Cerebellar nuclear complex (tissue), 1 donor: ENCODE measurements at places on chromosomes 3 and 15.

DNA sequence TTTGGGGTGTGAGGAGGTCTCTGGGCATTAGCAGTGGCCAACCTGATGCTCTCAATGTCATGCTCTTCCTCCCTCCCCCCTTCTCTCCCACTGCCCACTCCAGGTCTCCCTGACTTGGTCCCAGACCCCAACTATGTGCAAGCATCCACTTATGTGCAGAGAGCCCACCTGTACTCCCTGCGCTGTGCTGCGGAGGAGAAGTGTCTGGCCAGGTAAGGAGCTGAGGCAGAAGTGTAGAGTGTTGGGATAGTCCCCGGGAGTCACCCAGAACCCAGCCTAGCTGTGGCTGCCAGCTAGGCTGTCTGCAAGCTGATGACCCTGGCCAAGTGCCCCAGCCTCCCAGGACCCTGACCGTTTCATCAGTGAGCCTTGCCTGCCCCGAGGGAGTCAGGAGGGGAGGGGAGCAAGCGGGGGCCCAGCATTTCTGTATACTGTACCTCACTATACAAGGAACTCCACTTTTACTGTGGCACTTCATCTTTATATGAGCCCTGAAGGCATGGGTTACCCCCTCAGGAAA lies 16.5 kb downstream of the LOXL1 start:
- no peak for DNase-seq

DNA sequence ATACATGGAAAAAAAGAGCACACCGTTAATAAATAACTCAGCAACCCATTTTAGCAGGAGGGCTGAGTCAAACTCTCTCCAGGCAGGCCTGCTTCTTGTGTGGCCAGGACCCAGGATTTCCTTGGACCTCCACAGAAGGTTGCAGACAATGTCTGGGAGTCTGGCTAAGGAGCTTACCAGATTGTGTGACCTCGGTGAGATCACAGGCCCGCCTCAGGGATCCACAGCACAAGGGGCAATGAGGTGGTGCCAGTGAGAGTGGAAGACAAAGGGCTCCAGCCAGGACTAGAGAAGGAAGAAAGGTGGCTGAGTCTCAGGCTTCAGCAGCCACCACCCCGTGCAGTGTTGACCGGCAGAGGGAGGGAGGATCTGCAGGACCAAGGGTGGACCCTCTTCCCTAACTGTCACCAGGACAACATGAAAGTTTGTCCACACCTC lies 32.2 kb upstream of the SEC22A start:
- no peak for DNase-seq

GRCh38 chr15:65595960-65596359 lies 15.0 kb downstream of the INTS14 start:
- DNase-seq, result no peak

DNA sequence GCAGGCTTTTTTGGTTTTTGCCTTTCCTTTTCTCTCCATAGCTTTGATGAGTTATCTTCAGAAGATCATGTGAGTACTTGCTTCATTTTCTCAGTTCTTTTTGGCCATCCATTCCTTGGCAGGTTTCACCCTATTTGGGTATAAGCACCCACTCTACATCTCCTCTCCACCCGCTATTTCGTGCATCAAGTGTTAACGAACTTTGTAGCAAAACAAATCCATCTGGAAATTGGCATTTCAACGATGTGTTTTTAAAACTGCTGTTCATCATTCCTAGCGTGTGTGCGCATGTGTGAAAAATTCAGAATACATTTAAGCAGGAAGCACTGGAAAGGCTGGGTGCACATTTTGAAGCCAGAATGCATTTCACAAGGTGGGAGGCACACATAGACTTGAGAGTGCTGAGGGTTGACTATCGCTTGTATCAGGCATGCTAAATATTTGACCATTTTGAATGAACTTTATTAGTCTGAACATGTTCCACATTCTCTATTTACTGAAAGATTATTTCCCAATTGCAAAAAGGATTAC lies 89.7 kb upstream of the FHIT start:
- DNase-seq, result no peak

DNA sequence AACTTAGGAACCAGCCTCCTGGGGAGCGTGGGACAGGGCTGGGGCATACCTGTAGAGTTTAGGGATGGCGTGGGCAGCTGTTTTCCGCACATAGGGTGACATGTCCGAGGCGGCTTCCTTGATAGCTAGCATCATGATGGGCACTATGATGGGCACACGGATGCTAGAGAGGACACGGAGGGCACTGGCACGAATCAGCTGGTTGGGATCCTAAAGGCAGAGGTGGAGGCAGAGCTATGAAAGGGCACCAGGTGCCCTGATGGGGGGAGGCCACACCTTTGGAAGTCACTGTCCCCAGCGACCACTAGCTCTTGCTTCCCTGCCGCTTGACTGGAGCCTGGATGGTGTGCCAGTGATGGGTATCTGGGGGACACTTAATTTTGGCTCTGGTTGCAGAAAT lies 28.3 kb downstream of the AP3B2 start:
- no peak for DNase-seq

- DNase-seq, result no peak
Measured at GRCh38 chr3:27342267-27342666, 26.9 kb downstream of the NEK10 start.

- DNase-seq, result no peak
Measured at GRCh38 chr3:150221904-150222523, 186.1 kb upstream of the TSC22D2 start.

- no peak for DNase-seq
Measured at GRCh38 chr3:165466856-165467255, 270.7 kb upstream of the SLITRK3 start.

GRCh38 chr3:84165328-84165727 lies 793.5 kb upstream of the CADM2 start:
- DNase-seq, result no peak

GRCh38 chr3:136932978-136933772 lies 24.6 kb upstream of the IL20RB start:
- no peak for DNase-seq

DNA sequence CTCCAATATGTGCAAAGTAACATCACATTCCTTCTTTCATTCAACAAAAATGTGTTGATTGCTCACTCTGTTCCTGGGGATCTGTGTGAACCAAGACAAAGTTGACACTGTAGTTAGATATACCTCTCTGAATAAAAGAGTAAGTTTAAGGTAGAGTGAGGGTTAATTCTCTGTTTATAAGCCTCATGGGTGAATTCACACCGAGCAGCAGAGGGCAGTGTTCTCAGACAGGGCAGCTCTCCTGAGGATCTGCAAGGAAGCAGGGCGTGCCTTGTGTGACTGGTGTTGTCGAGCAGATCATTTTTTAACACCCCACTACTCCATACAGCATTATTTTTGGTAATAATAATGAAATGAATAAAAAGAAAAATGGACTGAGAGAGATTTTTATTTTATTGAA lies 34.4 kb downstream of the PAQR9 start:
- DNase-seq, result no peak

- DNase-seq, result no peak
Measured at GRCh38 chr15:33150971-33151370, 43.5 kb downstream of the FMN1 start.

DNA sequence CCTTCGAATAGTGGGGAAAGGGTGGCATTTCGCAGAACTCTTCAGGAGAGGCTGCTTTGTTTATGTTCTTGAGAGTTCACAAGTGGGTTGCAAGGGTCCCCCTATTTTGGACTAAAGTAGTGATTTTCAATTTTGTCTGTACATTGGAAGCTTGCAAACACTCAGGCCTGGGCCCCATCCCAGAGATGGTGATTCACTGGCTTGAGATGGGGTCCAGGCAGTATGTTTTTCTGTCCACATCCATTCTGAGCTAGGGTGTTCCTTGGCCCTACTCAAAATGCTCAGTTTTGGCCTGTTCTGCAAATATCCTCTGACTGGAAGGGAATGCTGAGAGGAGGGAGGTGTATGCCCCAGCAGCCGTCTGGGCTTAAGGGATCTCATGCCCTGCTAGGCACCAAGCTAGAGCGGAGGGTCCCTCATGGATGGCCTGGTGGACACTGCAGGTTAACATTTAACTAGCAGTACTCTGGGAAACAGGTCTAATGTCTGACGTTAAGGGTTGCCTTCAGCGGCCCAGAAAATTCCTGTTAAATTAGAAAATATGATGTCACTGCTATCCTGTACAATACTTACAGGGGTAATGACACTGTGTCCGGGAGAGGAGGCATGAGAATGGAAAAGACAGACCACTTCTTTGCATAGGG lies 181.4 kb downstream of the OPA1 start:
- DNase-seq, result no peak
